ENCODE measurements at places on chromosomes 12 and 14.

- DNase-seq: no peak
These were observed 352.6 kb downstream of the VRK1 start for GRCh38 chr14:97149775-97150174.

DNA sequence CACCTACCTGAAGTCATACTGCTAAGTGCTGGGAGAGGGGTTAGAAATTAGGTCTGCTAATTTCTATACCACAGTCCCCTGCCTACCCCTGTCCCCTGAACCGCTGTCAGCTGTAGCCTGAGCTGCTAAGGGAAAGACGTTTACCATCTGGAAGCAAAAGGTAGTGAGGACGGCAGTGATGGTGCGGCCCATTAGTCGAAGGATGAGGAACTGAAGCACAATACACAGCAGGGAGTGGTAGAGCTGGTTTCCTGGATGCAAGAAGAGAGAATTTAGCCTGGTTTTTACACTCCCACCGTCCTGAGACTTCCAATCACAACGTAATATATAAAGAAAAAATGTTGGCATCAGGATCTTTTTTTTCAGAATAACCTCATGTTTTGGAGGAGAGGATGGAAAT, 11.8 kb downstream of the EMG1 start:
- DNase-seq: no peak

DNA sequence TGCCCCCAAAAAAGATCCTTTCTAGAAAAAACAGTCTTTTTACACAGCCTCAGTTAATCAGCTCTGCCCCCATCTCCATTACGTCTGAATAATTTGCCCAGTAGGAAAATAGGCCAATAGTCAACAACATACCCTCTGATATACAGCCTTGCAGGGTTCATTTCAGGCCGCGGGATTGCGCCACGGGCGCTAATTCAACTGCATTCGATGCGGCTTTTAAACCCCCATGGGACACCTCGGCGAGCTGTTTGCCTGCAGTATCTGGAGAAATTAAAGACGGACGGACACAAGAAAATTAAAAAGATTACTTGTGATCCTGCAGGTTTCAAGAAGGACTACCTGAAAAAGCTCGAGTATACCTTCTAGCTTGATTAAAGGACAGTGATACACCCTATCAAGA, 36.1 kb downstream of the ERP29 start:
- DNase-seq: no peak

DNA sequence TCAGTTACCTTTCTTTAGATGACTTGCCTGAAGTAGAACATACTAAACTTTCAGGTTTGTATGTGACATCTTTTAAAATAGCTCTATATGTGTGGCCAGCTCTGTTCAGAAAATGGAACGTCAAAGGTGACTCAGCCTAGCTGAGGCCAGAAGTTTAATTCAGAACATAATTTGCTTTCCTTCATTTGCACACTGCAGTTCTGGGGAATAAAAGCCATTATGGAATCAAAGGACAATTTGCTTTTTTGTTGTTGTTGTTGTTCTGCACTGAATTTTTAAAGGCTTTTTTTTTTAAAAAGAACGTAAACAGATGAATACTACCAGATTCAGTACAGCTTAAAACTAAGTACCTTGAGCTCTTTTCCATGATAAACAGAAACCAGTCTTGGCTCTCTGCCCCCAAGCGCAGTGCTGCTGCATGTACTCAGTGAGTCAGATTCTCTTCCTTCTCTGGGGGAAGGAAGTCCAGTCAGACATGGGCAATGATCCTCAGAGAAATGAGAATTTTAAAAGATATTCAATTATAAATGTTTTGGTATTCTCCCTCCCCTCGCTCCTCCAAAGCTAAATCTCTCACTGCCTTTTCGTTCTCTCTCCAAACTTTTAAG, 644.2 kb downstream of the NOVA1 start:
- DNase-seq: no peak

DNA sequence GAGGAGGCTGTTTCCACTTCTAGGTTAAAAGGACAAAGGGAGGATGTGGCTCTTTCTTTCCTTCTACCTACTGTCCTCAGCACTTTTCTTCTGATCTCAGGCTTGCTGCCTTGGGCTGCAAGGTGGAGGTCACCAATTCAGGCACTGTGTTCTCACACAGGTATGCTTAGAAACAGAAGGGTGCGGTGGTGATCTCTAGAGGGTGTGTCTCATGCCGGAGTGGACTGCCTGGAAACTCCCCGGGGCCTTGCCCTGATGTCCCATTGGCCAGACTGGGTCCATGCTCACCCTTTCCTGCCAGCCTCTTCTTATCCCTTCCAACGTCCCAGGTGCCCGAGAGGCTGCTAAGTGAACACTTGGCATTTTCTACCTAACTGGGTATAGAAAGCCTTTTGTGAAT, 1197.6 kb downstream of the AACS start:
- no peak for DNase-seq

DNA sequence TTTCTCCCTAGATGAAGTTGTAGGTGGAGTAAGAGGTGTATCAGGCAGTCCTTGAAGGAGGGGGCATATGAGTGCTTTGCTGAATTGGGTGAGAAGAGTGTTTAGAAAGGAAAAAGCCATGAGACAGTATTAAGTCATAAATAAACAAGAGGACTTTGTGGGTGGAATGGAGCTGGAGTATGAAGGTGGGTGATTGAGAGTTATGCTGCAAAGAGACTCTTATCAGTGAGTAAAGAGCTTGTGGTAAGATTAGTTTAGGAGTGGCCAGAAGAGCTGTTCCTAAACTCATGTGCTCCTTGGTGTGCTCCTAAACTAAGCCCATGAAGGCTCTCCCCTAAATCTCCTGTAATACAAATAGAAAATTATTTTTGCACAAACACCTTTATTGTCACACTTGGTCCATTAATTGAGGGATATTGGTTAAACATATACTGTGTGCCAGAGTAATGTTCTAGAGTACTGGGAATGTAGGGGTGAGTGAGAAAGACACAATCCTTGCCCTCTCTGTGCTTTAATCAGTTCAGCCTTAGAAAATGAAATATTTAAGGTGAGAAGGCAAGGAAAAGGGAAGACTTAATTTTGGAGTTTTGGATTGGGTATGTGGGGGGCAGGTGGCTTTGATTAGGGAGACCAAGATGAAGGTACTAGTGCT, 9.8 kb downstream of the CHPT1 start:
- no peak for DNase-seq
